ENCODE measurements at places on chromosomes 12 and 14. TPM values are rescaled to one million over a fixed set of nuclear protein-coding genes. Genes with fewer than 3 reads are reported as not detected.

DNA sequence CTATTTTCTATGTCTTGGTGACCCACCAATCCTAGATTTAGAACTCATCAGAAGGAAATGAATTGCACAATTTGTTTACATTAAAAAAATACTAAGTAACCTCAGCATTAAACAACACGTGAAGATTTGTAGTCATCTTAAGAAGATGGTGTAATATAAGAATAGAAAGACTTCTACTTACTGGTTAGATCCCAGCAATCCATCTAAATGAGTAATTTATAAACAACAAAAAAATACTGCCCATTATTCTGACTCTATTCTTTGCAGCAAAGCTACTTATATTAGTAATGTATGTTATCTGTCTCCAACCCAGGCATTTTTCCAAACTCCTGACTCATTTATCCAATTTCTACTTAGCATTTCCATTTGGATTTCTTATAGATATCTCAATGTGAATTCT is 67.8 kb downstream of the CD163L1 start:
- no peak overlapping the region for H3K4me3 ChIP-seq
- H3K27me3 ChIP-seq: no peaks in the 10 kb centered on the region
- no peaks in the 10 kb centered on the region for H3K36me3 ChIP-seq
- H3K27ac ChIP-seq: no peak overlapping the region

- no peak overlapping the region for H3K4me3 ChIP-seq
- peaks cover 42% of the 10 kb centered on the region for H3K4me1 ChIP-seq
- peaks cover 24% of the 10 kb centered on the region for H3K36me3 ChIP-seq
- no peaks in the 10 kb centered on the region for H3K27me3 ChIP-seq
These were observed 35.6 kb downstream of the CHGA start for GRCh38 chr14:92958373-92959188.

The TEX52 gene
- not detected for total RNA-seq

GRCh38 chr12:59149995-59150642 is 229.8 kb upstream of the LRIG3 start:
- H3K27ac ChIP-seq: no peak overlapping the region
- no peaks in the 10 kb centered on the region for H3K27me3 ChIP-seq
- H3K36me3 ChIP-seq: no peaks in the 10 kb centered on the region
- no peaks in the 10 kb centered on the region for H3K4me1 ChIP-seq

DNA sequence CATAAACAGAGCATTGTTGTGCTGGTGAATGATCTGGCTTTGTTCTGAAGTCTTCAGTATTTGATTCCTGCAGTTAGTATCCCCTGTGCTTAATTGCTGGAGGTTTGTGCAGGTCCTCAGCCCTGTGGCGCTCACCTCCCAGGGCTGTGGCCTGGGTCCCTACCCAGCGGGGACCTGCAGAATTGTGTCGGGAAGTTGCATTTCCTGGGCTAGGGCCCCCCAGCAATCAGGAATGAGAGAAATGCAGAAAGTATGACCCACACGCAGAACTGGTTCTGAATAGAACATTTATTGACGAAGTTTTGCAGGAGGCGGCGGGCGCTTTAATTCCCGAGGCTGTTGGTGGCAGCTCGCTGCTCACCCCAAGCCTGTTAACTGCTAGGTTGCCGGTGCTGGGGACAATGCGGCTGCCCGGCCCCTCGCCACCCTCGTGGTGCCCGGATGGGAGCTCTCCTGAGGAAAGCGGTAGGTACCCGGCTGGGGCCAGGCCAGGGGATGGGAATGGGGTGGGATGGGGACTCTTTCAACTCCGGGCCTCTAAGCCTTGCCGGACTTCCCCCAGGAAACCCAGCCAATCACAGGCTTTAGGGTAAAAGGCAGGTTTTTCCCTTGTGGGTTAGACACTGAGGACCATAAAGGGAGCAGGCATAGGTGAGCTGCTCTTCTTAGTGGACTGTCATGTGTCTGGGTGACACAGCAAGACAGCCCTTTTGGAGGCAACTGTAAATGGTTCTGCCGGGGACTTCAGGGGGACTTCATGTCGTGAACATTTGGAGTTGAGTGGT is 11.6 kb downstream of the PLEKHG3 start:
- peaks cover 68% of the 10 kb centered on the region for H3K4me1 ChIP-seq
- peak overlapping the region; percentile 81 for H3K27ac ChIP-seq
- H3K27me3 ChIP-seq: no peaks in the 10 kb centered on the region
- peak overlapping the region; percentile 44 for H3K4me3 ChIP-seq
- no peak for DNase-seq

GRCh38 chr12:132451172-132451835 is 38.6 kb upstream of the FBRSL1 start:
- no peaks in the 10 kb centered on the region for H3K36me3 ChIP-seq
- peaks cover 71% of the 10 kb centered on the region for H3K27me3 ChIP-seq
- no peaks in the 10 kb centered on the region for H3K4me1 ChIP-seq

DNA sequence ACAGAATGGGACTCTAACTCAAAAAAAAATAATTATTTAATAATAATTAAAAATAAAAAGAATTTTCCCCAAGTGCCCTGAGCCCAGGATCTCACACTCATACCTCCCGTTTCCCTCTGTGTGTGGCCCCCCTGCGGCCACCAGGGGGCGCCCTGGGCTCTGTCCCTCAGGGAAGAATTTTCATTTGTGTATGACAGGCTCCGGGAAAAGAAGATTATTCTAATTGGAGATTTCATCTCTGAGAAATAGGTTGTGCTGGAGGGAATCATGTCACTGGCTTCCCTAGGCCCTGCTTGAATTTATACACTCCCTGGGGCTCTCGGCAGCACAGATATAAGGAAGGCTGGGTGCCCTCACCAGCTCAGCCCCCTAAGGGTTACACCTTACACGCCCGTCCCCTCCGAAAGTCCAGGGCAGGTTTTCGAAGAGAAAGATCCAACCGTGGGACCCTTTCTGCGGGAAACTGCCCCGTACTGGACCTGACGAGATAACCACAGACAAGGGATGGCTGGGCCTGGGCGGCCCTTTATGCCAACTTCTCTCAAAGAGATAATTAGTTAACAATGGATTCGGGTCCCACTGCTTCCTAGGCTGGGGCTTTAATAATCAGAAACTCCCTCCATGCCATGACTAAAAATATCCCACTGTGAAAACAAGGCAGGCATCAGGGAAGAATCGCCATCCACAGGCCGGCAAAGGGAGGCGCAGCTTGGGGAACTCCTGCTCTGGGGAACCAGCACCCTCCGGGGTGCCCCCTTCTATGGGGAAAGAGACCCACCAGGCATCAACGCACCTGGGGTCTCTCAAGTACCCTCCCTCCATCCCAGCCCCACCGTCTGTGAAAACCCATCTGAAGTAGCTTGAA is 80.7 kb downstream of the KDM2B start:
- peak; percentile 95 for DNase-seq
- no peaks in the 10 kb centered on the region for H3K36me3 ChIP-seq
- H3K4me3 ChIP-seq: peak overlapping the region; percentile 49
- peak overlapping the region; percentile 72 for H3K27ac ChIP-seq

The TMEM233 gene
- 0.50 TPM for total RNA-seq

GRCh38 chr12:3604748-3605586 is 114.0 kb downstream of the PRMT8 start:
- no peak for DNase-seq
- peaks cover 6% of the 10 kb centered on the region for H3K27me3 ChIP-seq
- no peaks in the 10 kb centered on the region for H3K36me3 ChIP-seq
- H3K4me1 ChIP-seq: peaks cover 10% of the 10 kb centered on the region
- H3K27ac ChIP-seq: no peak overlapping the region
- no peak overlapping the region for H3K4me3 ChIP-seq

- DNase-seq: no peak
- no peak overlapping the region for H3K4me3 ChIP-seq
- peaks cover 8% of the 10 kb centered on the region for H3K4me1 ChIP-seq
- H3K36me3 ChIP-seq: no peaks in the 10 kb centered on the region
- no peak overlapping the region for H3K27ac ChIP-seq
- no peaks in the 10 kb centered on the region for H3K27me3 ChIP-seq
These were observed 16.5 kb downstream of the SELPLG start for GRCh38 chr12:108616941-108617858.

DNA sequence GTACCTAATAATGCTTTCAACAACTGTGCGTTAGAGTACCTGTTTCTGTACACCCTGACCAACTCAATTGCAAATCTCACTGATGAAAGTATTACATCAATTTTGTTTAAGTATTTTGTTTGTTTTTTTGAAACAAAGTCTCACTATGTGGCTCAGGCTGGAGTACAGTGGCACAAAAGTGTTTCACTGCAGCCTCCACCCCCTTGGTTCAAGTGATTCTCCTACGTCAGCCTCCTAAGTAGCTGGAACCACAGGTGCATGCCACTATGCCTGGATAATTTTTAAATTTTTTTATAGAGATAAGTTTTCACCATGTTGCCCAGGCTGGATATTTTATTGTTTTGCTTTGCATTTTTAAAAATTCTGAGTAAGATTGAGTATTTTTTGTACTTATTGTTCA is 46.7 kb downstream of the YEATS4 start:
- H3K4me1 ChIP-seq: peaks cover 3% of the 10 kb centered on the region
- H3K27me3 ChIP-seq: no peaks in the 10 kb centered on the region
- DNase-seq: no peak
- H3K4me3 ChIP-seq: no peak overlapping the region
- H3K36me3 ChIP-seq: no peaks in the 10 kb centered on the region

DNA sequence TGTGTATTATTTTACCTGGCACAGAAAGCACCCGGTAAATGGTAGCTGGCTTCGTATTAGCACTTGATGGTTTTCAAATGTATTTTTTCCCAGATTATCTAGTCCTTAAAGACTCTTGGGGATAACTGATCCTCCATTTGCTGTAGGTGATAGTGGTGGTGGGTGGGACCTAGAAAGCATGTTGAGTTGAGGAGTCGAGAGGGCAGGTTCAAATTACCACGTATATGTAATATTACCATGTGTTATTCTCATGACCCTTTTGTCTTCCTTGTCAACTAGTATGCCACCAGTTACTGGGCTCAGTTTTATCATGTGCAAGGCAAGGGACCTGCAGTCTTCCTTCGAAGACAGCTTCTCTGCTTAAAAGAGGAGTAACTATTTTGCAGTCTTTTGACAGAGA is 1.8 kb downstream of the GLRX5 start:
- no peaks in the 10 kb centered on the region for H3K27me3 ChIP-seq
- peaks cover 48% of the 10 kb centered on the region for H3K4me1 ChIP-seq
- H3K27ac ChIP-seq: no peak overlapping the region

The EXOC3L4 gene
- total RNA-seq: 1.3 TPM

GRCh38 chr14:71942904-71943694 is 10.9 kb downstream of the RGS6 start:
- H3K27ac ChIP-seq: no peak overlapping the region
- no peak for DNase-seq
- no peaks in the 10 kb centered on the region for H3K36me3 ChIP-seq
- no peaks in the 10 kb centered on the region for H3K27me3 ChIP-seq
- H3K4me3 ChIP-seq: no peak overlapping the region
- no peaks in the 10 kb centered on the region for H3K4me1 ChIP-seq

The ZBTB42 gene
- total RNA-seq: 5.3 TPM

The PDE3A gene
- total RNA-seq: 98.7 TPM

DNA sequence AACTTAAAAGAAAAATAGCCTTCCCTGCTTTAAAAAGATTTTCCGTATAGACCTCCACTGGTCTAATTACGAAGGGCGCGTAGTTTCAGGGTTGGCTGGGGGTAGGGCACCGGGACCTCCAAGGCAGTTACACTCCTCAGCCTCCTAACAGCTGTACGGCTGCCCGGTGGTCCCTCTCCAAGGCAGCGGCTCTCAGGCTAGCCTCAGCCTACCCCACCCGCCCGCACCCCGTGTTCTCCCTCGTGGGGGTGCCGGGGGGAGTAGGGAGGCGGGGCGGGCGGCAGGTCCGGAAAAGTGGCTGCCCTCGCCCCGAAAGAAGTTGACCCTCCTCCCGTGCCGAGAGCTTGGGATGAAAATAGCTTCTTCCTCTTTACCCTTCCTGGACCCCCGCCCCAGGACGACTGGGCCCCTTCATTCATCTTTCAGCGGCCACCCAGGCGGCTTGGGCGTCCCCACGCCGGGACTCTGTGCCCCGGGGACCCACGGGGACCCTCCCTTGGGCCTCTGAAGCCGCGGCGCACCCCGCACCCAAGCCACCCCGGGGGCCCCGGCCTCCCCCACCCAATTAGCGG is 991 bp upstream of the RCOR1 start:
- peak overlapping the region; percentile 99 for H3K27ac ChIP-seq
- peak overlapping the region; percentile 98 for H3K4me3 ChIP-seq
- H3K27me3 ChIP-seq: no peaks in the 10 kb centered on the region
- no peaks in the 10 kb centered on the region for H3K36me3 ChIP-seq
- H3K4me1 ChIP-seq: peaks cover 42% of the 10 kb centered on the region
- DNase-seq: no peak

The KRT78 gene
- total RNA-seq: 0.33 TPM

GRCh38 chr12:11543457-11544158 is 105.9 kb upstream of the ETV6 start:
- H3K4me1 ChIP-seq: peaks cover 45% of the 10 kb centered on the region
- no peaks in the 10 kb centered on the region for H3K36me3 ChIP-seq
- no peak overlapping the region for H3K4me3 ChIP-seq
- no peak overlapping the region for H3K27ac ChIP-seq
- DNase-seq: no peak

DNA sequence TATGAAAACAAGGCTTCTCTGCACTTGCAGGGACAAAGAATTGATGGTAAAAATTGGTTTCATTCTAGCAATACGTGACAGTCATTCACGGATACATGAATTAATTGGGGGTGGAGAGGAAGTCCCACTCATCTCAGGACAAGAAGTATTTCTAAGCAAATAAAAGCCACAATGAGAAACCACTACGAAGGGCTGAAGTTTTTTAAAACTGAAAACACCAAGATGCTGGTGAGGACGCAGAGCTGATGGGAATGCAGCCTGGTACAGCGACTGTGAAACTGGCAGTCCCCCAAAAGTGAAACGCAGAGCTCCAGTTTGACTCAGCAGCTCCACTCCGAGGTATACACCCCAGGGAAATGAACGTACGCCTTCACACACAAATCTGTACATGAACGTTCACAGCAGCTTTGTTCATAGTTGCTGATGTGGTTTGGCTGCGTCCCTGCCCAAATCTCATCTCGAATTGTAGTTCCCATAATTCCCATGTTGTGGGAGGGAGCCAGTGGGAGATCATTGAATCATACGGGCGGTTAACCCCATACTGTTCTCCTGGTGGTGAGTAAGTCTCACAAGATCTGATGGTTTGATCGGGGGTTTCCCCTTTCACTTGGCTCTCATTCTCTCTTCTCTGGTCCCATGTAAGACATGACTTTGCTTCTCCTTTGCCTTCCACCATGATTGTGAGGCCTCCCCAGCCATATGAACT is 89.0 kb downstream of the SCARB1 start:
- peak overlapping the region; percentile 9 for H3K27ac ChIP-seq
- H3K36me3 ChIP-seq: no peaks in the 10 kb centered on the region
- H3K4me1 ChIP-seq: peaks cover 6% of the 10 kb centered on the region
- DNase-seq: no peak
- peak overlapping the region; percentile 10 for H3K4me3 ChIP-seq
- H3K27me3 ChIP-seq: no peaks in the 10 kb centered on the region

The CSRP2 gene
- 129 TPM for total RNA-seq

- no peak for DNase-seq
- no peaks in the 10 kb centered on the region for H3K4me1 ChIP-seq
- no peaks in the 10 kb centered on the region for H3K36me3 ChIP-seq
- H3K4me3 ChIP-seq: no peak overlapping the region
- H3K27me3 ChIP-seq: no peaks in the 10 kb centered on the region
These were observed 449.6 kb upstream of the CCDC196 start for GRCh38 chr14:66036547-66036946.

- DNase-seq: no peak
- no peak overlapping the region for H3K4me3 ChIP-seq
- no peaks in the 10 kb centered on the region for H3K27me3 ChIP-seq
- peaks cover 17% of the 10 kb centered on the region for H3K4me1 ChIP-seq
- no peak overlapping the region for H3K27ac ChIP-seq
These were observed 44.1 kb downstream of the FGD4 start for GRCh38 chr12:32443491-32443890.

The TMEM30B gene
- 4.4 TPM for total RNA-seq
